Stimulated activated CD4-positive, alpha-beta T cell treated with anti-CD3 and anti-CD28 coated beads, TNF-alpha, amount 100 ng/mL, for 24 hours (primary cell): ENCODE measurements at places on chromosomes 6 and 20.

DNA sequence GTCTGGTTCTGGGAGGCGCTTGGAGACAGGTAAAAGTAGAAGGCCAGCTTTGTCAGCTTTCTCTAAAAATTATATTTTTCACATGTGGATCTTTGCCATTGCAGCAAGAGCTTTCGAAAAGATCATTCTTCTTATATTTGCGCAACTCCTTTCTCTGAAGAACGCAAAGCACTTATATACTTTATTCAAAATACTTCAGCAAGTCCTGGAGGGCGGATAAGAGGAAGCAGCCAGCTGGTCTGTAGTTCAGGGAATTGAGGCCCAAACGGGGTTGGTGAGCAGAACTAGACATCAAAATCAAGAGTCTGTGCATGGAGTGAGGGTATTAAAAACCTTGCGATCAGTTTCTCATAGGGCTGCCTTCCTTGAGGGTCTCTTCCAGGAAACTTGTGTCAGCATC is 182.3 kb downstream of the DTNBP1 start:
- no peak for DNase-seq

- no peak for DNase-seq
Measured at GRCh38 chr6:43977404-43978111, 149.7 kb downstream of the MRPL14 start.

GRCh38 chr6:169140986-169141495 is 112.6 kb downstream of the THBS2 start:
- DNase-seq, result no peak

DNA sequence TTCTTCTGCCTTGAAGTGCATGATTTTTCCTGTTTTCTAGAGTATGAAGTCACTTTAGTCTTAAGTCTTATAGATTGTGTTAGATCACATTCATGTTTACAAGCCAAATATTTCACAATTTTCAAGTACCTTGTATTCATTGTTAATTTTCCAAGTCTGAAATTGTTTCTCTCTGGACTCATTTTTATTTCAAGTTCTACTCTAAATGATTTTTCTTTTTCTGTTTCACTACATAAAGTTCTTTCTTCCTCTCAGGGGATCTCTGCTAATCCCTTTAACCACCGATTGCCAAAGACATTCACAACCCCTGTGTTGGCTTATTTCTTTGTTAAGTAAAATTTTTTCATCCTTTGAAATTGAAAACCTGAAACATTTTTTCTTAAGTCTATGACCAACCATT is 805.7 kb downstream of the KIF16B start:
- no peak for DNase-seq

GRCh38 chr6:90820436-90820835 is 233.6 kb upstream of the MAP3K7 start:
- no peak for DNase-seq

- DNase-seq, result no peak
Measured at GRCh38 chr6:107173779-107174178, 58.5 kb upstream of the BEND3 start.

DNA sequence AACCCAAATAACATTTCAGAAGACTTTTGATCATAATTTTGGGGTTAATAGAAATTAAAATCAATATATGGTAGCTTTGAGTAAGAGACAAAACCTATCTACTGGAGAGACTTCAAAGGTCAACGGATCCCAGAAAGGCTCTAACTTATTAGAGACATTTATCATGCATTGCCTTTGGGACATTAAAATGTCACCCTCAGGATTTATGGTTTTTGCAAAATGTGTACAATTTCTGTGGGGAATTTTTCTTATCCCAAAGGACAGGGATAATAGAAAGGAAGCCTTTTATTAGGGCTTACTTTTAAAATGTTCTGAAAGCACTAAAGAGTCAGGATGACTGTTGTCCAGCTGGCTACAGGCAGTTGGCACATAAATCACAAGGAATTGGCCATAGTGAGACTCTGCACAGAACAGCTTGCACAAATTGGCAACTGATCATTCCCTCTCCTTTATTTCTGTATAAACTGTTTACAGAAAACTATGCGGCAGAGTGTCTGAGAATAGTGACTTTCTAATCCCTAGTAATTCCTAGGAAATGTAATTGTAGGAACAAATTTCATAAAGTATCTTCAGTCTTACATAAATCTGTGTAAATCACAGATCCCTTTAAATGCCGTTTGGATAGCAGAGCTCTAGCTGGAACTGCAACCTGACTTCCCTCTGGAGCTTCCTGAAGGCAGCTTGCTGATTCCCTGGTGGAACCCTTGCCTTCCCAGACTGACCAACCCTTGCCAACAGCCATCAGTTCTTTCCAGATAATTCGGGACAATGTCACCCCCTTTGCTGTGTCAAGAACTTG is 201.1 kb upstream of the PREP start:
- DNase-seq, result no peak

GRCh38 chr6:15511248-15512125 is 151.3 kb downstream of the DTNBP1 start:
- DNase-seq, result no peak

- DNase-seq, result no peak
Measured at GRCh38 chr6:129494099-129494498, 215.9 kb downstream of the ARHGAP18 start.

DNA sequence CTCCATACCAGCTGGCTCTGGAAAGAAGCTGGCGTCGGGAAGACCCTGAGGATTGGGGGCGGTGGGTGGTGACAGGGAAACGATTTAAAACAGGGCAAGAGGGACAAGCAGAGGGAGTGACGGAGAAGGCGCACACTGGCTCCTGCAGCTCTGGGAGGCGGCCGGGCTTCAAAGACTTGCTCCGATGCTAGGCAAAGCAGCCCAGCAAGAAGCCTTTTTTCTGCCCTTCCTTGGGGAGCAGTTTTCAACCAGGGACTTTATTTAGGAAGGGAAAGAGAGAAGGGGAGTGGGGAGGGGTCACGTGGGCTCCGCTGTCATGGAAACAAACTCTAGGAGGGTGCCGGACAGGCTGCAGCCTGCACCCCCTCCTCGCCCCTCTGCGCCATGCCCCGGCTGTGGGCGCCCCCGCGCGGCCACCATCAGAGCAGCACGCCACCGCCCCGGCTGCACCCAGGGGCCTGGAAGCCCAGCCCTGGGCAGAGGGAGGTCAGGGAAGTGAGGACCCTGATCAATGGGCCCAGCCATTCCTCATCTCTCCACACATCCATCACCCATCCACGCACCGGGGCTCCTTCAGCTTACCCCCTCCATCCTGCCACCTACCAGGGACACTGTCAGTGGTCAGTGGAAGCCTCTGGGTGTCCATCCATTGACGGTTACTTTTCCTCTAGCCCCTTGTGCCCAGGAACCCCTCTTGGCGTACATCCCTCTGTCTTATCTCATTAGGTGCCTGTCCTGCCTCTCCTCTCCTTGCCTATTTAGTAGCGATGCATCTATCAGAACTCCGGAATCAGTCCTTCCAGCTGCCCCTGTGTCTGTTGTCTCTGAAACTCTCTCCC is 66.6 kb upstream of the CCDC167 start:
- DNase-seq, result peak; percentile 59

- DNase-seq, result no peak
Measured at GRCh38 chr20:58923117-58923712, 57.8 kb upstream of the NELFCD start.
